ENCODE measurements at places on chromosomes 3 and 15.

DNA sequence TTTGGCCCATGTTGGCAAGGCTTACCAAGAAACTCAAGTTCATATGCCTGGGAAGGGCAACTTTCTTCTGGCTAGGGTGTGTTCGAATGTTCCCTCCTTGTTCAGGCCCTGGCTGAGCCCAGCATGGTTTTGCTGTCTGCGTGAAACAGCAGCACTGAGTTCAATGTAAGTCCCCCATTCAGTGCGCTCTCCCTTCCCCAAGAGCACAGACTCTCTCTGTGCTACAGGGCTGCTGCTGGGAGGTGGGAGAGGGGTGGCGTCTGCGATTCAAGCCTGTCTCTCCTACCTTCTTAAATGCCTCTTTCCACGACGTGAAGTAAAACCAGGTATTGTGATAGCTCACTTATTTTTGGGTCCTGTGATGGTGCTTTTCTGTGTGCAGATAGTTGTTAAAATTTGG, 289.3 kb upstream of the GOLIM4 start:
- DNase-seq, result no peak

DNA sequence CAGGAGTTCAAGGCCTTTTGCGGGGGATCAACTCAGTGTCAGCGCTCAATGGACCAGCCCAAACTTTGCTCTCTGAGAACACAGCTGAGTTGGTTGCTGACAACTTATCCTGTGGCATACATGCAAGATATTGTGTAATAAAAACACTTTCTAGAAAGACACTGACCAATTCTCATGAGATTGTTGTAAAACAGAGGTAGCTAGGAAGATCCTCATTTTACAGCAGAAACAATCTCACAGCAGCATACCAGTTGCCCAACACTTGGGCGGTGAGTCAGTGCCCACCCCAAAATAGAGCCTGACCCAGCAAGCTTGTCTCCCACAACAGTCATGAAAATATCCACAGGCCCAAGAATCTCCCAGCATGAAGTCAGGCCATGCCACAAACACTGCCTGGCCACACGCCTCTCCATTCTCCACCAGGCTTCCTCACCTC, 18.2 kb downstream of the KLHL6 start:
- DNase-seq, result no peak

DNA sequence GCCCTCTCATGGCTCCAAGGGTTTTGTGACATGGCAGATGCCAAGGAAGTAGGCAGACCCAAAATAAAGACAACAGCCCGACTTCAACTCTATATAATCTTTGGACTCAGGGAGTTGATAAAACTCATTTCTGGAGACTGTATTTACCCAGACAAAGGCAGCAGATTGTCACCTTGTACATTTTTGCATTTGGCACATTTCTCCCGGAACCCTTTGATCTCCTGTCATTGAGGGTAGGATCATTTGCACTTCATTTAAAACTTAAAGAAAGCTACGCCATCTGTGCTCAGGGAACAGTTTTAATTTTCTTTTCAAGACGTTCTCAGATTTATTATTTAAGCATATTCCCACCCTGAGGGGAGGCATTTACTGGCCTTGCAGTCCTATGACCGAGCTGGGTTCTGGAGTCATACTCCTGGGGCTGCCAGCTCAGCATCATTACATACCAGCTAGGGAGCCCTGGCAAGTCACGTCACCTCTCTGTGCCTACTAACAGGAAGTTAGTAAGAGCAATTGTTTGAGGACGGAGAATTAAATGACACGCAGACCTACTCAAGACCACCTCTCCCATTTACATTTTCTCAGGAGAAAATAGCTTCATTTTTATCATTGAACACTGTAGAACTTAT, 5.9 kb downstream of the CDCP1 start:
- DNase-seq, result no peak

- DNase-seq, result no peak
Measured at GRCh38 chr3:29936054-29936453, 655.2 kb downstream of the RBMS3 start.

DNA sequence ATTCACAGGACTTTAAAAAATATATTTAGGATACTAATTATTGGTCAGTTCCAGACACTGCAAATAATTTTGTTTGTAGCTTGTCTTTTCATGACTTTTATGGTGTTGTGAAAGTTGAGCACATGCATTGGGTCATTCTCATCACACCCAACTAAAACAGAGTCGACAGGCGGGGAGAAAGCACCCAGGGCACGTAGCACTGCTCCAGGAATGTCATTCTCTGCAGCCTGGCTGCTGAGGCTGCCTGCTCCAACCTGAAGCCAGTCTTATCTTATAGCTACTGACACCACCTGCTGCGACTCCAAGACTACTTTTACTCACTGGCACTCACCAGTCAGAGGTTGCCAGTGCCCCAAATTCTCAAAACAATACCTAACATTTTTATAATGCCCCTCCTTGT, 56.9 kb downstream of the ACAD9 start:
- no peak for DNase-seq
